ENCODE measurements at places on chromosomes 4 and X.

- no peak for DNase-seq
These were observed 446.1 kb upstream of the RPS6KA3 start for GRCh38 chrX:20712811-20713210.

GRCh38 chr4:129429581-129430320 is 333.8 kb downstream of the C4orf33 start:
- DNase-seq = no peak

DNA sequence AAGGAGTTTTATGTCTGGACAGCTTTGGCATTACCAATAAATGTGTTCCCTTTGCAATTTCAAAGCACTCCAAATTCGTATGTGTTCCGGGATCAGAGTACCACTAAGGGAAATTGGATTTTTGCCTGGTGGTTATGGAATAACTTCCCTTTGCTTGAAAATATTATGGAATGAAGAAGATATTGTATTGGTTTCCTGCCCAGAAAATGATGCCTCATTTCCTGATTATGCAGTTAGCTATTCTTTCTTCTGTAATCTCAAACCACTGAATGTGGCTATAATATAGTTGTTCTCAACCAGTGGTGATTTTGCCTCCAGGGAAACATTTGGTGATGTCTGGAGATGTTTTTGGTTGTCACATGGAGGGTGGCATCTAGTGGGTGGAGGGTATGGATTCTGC is 142.9 kb downstream of the PCDH7 start:
- no peak for DNase-seq

GRCh38 chrX:46687619-46688018 is 71.3 kb downstream of the SLC9A7 start:
- no peak for DNase-seq

DNA sequence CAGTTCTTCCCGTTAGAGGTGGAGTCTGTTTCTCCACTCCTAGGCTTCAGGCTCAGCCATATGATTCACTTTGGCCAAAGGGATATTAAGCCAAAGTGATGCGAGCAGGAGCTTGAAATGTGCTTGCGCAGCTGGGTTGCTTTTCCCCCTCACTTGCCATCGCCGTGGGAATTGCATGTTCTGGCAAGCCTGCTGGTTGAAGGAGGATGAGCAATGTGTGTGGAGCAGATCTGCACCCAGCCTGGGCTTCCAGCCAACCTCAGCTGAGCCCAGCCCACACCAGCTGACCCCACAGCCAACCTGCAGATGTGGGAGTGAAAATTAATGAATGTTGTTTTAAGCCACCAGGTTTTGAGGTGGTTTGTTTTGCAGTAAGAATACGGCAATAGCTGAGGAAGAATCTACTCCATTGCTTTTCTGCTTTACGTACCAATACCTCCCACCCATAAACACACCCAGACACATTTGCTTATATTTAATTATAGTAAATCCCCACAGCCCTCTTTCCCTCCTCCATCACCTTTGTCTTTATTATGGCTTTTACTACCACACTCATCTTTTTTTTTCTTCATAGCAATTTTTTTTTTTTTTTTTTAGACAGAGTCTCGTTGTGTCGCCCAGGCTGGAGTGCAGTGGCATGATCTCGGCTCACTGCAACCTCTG is 132.8 kb upstream of the FUNDC1 start:
- DNase-seq = no peak

DNA sequence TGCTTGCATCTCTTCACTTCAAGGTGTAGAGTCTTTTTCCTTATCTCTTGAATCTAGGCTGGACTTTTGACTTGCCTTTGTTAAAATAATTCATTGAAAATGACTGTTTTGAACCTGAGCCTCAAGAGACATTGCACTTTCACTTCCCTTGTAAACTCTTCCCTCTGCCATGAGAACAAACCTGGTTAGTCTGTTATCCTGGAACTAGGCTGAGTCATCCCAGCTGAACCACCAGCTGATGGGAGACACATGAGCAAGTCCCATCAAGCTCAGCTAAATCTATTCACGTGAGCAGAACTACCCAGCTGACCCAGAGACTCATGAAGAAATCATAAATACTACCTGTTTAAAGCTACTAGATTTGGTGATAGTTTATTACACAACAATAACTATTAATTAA is 202.3 kb upstream of the CENPE start:
- no peak for DNase-seq

- no peak for DNase-seq
These were observed 86.3 kb downstream of the PDLIM5 start for GRCh38 chr4:94537921-94538628.

GRCh38 chr4:87659247-87659931 is 9.3 kb downstream of the DMP1 start:
- no peak for DNase-seq

GRCh38 chrX:50770702-50771101 is 43.3 kb downstream of the SHROOM4 start:
- DNase-seq = no peak

Measured in ecto neural progenitor cell (in vitro differentiated cells).